ENCODE measurements at places on chromosomes 11 and 22.
A peak's percentile ranks its signal among the peaks of the same experiment; 100 is the strongest.

DNA sequence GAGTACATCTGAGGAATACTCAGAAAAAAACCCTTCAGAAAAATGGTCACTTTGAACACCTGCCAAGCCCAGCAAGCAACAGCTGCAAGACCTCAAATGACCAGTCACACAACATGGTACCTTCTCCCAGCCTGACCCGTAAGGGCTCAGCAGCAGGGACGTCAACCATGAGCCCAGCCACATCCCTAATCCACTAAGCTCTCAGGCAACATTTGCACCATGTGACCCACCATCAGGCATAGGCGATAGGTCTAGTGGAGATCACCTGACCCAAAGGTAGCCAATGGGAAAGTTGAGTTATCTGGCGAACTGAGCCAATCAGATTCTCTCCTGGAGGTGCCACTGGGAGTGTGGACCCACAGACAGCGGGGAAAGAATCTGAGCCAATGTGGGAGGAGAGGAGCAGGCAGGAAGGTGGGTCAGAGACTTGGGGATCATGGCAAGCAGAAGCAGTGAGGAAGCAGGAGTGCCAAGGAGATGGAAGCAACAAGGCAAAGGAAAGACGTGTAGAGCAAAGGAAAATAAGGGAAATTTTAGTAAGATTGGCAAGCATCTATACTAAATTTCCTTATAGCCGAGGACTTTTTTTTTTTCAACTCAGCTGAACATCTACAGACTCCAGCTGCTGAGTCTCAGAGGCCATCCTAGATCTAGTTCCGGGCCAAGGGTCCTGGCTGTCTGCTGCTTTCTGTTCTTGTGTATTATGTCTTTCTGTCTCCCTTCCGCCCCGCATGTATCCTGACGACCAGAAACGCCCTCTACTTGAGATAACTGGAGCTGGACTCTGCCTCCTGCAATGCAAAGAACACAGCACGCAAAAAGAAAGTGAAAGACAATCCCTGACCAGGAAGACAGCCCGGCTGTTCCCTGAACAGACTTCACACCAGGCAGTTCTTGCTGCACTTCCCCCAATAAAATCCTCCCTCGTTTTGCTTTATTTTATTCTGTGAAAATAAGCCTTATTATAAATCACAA is 11.0 kb upstream of the PLAAT2 start:
- no peak for DNase-seq

DNA sequence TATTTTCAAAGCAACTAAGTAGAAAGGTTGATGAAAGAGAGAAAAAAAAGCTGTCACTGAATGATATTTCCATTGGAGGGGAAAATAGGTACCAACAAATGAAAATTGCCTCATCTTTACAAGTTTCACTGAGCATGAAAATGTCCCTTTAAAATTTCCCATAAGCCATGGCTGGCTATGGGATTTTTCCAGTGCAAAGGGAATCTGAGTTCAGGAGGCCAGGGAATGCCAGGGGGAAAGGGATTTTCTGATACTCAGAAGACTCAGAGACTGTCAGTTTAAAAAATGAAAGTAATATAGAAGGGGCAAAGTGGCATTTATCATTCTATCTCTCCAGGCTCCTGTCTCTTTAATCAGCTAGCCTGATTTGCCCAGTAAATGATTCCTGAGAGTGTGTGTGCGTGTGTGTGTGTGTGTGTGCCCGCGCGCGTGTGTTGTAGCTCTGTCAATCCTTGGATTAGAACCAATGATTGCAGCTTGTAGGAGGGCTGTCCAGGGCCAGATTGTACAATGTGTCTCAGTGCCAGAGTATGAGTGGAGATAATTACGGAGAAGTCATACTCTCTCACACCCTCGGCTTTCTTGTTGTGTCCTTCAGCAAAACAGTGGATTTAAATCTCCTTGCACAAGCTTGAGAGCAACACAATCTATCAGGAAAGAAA is at the start of gene NTM:
TSS of gene NTM (plus strand) at position 526 of the 662 bp plus-strand sequence.
- no peak for DNase-seq

GRCh38 chr22:21047730-21048129 is 2.0 kb downstream of the LRRC74B start:
- DNase-seq, result peak; percentile 75

DNA sequence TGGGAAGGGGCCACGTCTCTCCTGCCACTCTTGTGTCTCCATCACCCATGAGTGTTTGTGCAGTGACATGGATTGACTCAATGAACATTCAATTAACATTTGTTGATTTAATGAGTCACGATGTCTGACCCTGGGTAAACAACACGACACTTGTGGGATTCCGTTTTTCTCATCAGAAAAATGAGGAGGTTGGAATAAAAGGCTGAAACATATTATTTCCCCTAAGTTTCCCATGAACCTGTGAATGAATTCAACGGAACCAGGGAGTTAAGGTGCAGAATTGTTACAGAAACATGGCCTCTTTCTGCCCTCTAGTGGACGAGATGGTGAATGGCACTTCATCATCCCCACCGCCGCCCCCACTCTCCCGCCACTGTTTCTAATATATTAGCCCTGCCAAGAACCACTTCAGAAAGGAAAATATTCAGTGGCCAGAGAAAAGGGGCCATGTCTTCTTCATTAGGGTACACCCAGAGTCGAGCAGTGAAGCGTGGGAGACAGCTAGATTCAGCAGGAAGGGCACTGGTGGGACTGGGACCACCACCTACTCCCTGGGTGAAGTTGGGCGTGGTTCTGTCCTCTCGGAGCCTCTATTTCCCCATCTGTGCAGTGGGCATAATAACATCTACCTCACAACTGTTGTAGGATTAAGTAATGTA is 46.3 kb upstream of the SYT13 start:
- DNase-seq, result peak; percentile 45

DNA sequence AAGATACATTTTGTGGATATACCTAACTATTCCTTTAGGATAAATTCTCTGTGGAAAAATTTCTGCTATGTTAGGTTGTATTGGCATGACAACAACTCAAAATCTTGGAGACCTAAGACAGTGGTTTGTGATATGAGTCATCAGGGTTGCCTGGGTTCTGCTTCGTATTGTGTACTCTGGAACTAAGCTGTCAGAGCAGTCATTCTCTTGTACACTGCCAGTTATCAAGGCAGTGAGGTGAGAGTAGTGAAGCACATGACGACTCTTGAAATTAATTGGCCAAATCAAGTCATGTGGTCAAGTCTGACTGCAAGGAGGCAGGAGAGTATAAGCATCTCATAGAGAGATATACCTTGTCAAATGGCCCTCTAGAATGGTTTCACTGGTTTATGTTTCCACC is 104.4 kb downstream of the FANCF start:
- DNase-seq, result no peak

DNA sequence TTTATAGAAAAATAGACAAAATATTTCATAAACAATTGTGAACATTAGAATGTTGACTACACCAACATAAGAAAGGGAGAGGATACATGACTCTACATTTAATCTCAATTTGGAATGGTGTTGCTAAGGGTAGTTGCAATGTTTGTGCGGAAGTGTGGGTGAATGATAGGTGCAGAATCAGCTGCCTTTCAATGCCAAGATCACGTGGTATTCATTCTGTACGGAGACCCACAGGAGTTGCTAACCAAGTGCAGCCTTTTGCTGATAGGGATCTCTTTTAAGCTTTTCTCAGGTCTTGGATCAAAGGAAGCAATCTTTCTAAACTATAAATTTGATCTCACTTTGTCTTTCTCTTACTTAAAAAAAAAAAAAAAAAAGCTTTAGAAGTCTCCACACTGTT is 29.8 kb upstream of the CTSC start:
- DNase-seq, result no peak
